ENCODE measurements at places on chromosomes 5 and 9.
A peak's percentile ranks its signal among the peaks of the same experiment; 100 is the strongest.

GRCh38 chr9:94554439-94555331 is at the start of gene PCAT7:
TSS of gene PCAT7 (plus strand) at chr9:94555083.
- peak; percentile 57 for DNase-seq

GRCh38 chr9:6901180-6901579 is 143.4 kb downstream of the KDM4C start:
- DNase-seq = no peak

DNA sequence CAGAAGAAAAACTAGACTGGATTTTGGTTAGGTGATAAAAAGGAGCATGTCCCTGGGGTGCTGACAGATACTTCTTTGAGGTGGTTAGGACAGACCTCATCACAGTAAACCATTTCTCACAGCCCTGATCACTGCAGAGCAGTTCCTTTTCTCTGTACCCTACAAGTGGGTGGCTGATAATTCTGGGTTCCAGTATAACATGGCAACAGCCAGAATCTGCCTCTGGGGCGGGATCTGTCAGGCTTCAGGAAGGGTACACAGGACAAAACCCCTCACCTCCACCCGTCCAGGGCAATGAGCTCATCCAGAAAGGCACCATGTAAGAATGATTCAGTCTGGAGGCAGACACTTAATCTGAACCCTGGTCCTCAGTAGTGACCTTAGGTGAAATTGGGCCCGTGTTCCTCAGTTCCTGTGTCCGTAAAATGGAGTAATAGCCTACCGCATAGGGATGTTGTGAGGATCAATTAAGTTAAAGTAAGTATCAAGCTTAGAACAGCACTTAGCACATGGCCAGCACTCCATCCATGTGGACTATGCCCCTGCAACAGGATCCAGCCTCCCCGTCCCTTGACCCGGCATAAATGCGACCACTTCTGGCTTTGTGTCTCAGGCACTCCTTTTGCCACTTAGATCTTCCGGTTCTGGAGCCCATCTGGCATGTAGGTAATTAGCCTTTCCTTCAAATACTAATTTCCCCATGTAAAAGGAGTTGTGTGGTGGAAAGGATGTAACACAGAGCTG is 129.2 kb downstream of the LHFPL2 start:
- DNase-seq = no peak

- no peak for DNase-seq
These were observed 45.8 kb upstream of the NKD2 start for GRCh38 chr5:962801-963200.

- no peak for DNase-seq
These were observed 169.0 kb downstream of the SYK start for GRCh38 chr9:90970608-90971007.

GRCh38 chr9:69425136-69425801 is 100.3 kb downstream of the ENTREP1 start:
- DNase-seq = no peak

- no peak for DNase-seq
These were observed 101.7 kb upstream of the FST start for GRCh38 chr5:53378590-53379247.

- no peak for DNase-seq
These were observed 141.5 kb upstream of the FER start for GRCh38 chr5:108606185-108606584.
